Dermis blood vessel endothelial cell (primary cell): ENCODE measurements at places on chromosomes 1 and 21. TPM values are rescaled to one million over a fixed set of nuclear protein-coding genes. Genes with fewer than 3 reads are reported as not detected.

IL6R gene
- total RNA-seq = 23.3 and 25.2 TPM in 2 replicates

AMY1C gene
- not detected in 2 replicates for total RNA-seq

IVL gene
- total RNA-seq = not detected in 2 replicates

LRRC38 gene
- 0.09 and 0.17 TPM in 2 replicates for total RNA-seq

SLAMF9 gene
- total RNA-seq = not detected in 2 replicates

STYXL2 gene
- not detected in 2 replicates for total RNA-seq

MED8 gene
- 45.9 and 51.9 TPM in 2 replicates for total RNA-seq

HRNR gene
- under 0.01 TPM in 1 of 2 replicates, not detected in the other for total RNA-seq

CD84 gene
- not detected in 2 replicates for total RNA-seq

FAM131C gene
- not detected in 2 replicates for total RNA-seq

FAM72B gene
- total RNA-seq = 1.0 and 3.4 TPM in 2 replicates

CNIH3 gene
- total RNA-seq = 1.1 and 1.4 TPM in 2 replicates

SPATA1 gene
- 0.65 and 2.0 TPM in 2 replicates for total RNA-seq

SIKE1 gene
- total RNA-seq = 44.9 and 63.4 TPM in 2 replicates

ETNK2 gene
- 9.9 and 10.7 TPM in 2 replicates for total RNA-seq

METTL18 gene
- 7.2 and 9.0 TPM in 2 replicates for total RNA-seq

NRAS gene
- total RNA-seq = 77.9 and 96.6 TPM in 2 replicates

PLA2G2A gene
- total RNA-seq = not detected in 2 replicates

CD1C gene
- not detected in 2 replicates for total RNA-seq

ACTA1 gene
- 0.17 TPM in 1 of 2 replicates, not detected in the other for total RNA-seq

MR1 gene
- 2.9 and 4.0 TPM in 2 replicates for total RNA-seq

OVAAL gene
- not detected in 2 replicates for total RNA-seq

FAM177B gene
- total RNA-seq = not detected in 2 replicates

MAP1LC3C gene
- total RNA-seq = not detected in 2 replicates

CDKN2C gene
- 10.0 and 18.5 TPM in 2 replicates for total RNA-seq

NTRK1 gene
- not detected in 2 replicates for total RNA-seq

LAPTM5 gene
- total RNA-seq = 23.1 and 39.9 TPM in 2 replicates

DPT gene
- not detected in 2 replicates for total RNA-seq

SPATA46 gene
- total RNA-seq = not detected in 2 replicates

PPFIA4 gene
- total RNA-seq = 0.14 and 0.17 TPM in 2 replicates

KMO gene
- total RNA-seq = not detected in 2 replicates

S100A7 gene
- total RNA-seq = not detected in 2 replicates

MARK1 gene
- total RNA-seq = 1.7 and 2.3 TPM in 2 replicates

SMCP gene
- total RNA-seq = not detected in 2 replicates

SV2A gene
- 3.9 and 6.7 TPM in 2 replicates for total RNA-seq

REN gene
- not detected in 2 replicates for total RNA-seq

FAM72C gene
- total RNA-seq = 0.34 and 1.7 TPM in 2 replicates

PAQR6 gene
- total RNA-seq = 0.19 and 0.68 TPM in 2 replicates

DENND4B gene
- total RNA-seq = 17.3 and 18.0 TPM in 2 replicates

TFF2 gene
- not detected in 2 replicates for total RNA-seq

FHAD1 gene
- under 0.01 and 0.23 TPM in 2 replicates for total RNA-seq

GREM2 gene
- total RNA-seq = not detected in 2 replicates

MPL gene
- total RNA-seq = 0.09 TPM in 1 of 2 replicates, not detected in the other

CA6 gene
- not detected in 2 replicates for total RNA-seq

OR4F29 gene
- total RNA-seq = not detected in 2 replicates

KCND3 gene
- total RNA-seq = 0.34 and 1.4 TPM in 2 replicates

NT5C1A gene
- total RNA-seq = not detected in 2 replicates

EDN2 gene
- 0.17 TPM in 1 of 2 replicates, not detected in the other for total RNA-seq

RGS8 gene
- not detected in 2 replicates for total RNA-seq

EPHB2 gene
- 35.1 and 42.3 TPM in 2 replicates for total RNA-seq

RHBG gene
- not detected in 2 replicates for total RNA-seq

CFHR2 gene
- not detected in 2 replicates for total RNA-seq

TOR1AIP2 gene
- 114 and 160 TPM in 2 replicates for total RNA-seq

SHISA4 gene
- total RNA-seq = 9.6 and 15.7 TPM in 2 replicates

CRP gene
- total RNA-seq = not detected in 2 replicates

MOV10 gene
- 62.8 and 85.2 TPM in 2 replicates for total RNA-seq

LYPD8 gene
- 0.17 and 0.23 TPM in 2 replicates for total RNA-seq
